Stimulated activated naive B cell treated with anti-CD40 and anti-IgM and Interleukin-4, amounts not matched to agents 10 μg/mL and 1 μg/mL and 100 μg/mL, for 72 hours (primary cell): ENCODE measurements at places on chromosomes 16 and 17.

DNA sequence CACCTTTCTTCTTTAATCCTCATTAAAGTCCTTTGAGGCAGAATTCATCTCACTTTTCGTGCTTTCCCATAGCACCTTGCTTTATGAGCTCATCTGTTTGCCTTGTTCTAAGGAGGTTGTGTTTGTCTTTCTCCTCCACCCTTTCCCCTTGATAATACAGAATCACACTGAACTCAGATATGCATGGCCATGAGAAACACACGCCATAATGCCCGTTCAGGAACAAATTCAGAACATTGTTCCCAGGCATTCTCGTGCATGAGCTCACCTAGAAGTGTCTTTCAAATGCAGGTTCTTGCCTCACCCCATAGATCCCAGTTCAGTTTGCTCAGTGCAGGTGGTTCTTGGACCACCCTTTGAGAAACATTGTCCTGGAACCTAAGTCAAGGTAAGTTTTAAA is 71.1 kb downstream of the TMEM114 start:
- no peak for DNase-seq

DNA sequence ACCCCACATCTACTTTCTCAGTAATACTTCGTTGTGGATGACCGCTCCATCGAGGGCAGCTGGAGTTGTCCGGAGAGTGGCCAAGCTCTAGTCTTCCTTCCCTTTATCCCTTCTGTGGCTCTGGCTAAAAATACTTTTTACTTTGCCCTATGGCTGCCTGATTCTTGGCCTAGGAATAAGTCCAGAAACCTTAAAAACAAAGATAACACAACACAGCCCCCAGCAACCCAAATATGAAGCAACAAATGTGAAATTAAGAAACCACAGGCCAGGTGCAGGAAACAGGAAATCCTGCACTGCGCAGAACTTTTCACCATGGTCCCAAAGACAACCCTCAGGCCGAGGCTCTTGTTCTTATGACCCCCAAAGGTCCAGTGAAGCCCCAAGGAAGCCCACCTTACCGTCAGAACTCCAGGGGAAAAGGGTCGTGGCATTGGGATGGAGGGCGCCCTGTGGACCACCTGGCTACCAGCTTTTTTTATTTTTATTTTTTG is 26.0 kb downstream of the TK2 start:
- no peak for DNase-seq

DNA sequence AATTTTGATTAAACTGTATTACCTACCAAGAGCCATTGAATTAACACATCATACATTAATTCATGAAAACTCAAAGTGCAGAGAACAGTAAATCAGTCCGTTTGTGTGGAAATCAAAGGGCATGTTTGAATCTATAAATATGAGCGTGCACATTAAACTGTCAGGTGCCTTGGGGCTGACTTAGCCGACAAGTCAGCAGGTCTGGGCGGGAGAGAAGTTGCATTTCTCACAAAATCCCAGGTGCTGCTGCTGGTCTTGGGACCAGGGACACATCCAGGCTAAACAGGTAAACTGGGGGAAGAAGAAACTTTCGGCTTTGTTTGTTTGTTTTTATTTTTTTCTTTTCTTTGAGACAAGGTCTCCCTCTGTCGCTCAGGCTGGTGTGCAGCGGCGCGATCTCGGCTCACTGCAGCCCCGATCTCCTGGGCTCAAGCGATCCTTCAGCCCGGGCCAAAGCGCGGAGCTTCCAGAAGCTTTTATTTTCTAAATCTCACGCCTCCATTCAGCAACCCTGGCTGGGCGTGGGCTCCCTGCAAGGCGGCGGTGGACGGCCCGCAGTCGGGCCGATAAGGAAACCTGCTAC is 213.9 kb downstream of the MRTFB start:
- peak; percentile 49 for DNase-seq

DNA sequence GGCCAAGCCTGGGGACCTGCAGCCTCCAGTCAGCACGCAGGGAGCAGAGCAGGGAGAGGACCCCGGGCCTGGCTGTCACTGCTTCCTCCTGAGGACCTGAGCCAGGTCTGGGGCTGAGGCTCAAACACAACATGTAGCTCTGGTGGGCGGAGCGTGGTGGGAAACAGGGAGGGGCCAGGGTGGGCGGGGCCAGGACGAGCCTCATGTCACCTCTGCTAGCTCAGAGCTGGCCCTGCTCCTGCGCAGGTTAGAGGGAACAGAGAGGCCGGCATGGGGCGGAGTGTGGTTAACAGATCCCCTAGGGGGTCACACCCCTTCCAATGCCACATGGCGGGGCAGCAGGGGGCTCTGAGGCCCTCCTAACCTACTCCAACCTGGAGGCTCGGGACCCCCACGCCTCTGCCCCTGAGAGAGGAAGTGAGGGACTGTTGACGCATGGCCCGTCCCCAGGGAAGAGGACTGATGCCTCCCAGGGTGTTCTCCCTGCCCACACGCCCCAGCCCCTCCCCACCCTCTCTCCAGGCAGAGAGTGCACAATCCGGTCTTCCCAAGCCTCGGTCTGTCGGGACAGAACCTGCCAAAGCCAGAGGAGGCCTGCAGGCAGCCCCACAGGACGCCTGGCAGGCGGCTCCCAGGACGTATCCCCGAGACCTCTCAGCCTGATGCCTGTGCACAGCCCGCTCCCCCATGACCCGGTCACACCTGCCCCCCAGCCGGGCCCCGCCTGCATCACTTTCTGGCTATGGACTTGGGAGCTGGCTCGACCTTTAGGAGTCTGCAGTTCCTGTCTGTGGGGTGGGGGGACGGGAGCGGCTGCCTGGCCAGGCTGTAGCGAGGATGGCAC is 15.2 kb downstream of the PIEZO1 start:
- DNase-seq = peak; percentile 61

GRCh38 chr17:83004791-83005380 is 74.5 kb upstream of the METRNL start:
- DNase-seq = no peak

- no peak for DNase-seq
Observed at GRCh38 chr17:79065105-79065670, 9.4 kb upstream of the ENGASE start.

DNA sequence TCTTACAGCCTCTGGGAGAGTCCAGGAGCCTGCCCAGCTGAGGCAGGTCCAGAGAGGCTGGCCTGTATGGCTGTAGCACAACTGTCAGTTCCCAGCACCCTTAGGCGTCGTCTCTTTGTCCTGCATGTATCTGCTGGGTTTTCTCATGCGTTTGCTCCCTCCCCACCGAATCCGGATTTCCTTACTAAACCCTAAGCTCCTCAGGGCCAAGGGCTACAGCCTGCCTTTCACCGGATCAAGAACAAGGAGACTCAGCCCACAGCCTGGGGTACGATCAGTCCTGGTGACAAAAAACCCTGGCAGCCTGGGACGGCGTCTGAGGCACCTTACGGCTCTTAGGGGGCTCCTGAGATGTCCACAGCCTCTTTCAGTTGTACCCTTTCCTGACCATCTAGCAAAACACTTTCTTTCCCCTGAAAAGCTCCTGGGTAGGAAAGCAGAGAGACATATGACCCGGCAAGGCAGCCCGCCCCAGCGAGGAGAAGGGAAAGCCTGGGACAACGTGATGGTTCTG is 12.2 kb downstream of the HIC1 start:
- DNase-seq = no peak

GRCh38 chr16:35795361-35796029 is 2336.1 kb downstream of the TP53TG3F start:
- no peak for DNase-seq

DNA sequence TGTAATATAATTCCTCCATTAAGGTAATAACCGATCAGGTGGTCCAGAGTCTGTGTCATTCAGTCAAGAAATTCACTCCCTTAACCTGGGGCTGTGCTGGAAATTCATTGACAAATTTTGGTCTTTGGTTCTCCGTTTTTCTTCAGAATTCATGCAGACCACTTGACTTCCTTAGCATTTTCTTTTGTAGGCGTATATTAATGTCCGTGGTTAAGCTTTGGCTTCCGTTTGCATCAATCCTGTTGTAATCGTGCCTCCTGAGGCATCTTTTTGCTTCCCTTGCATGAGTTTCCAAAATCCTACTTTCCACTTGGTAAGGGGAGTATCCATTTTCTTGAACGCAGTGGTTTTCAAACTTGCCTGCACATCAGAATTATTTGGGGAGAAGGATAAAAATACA is 9.0 kb downstream of the LRRC37B start:
- DNase-seq = no peak

- no peak for DNase-seq
Observed at GRCh38 chr16:51326131-51326856, 175.2 kb upstream of the SALL1 start.
